ENCODE measurements at places on chromosomes 2 and 18.

- no peak for DNase-seq
These were observed 71.7 kb downstream of the SMAD7 start for GRCh38 chr18:48879008-48879431.

DNA sequence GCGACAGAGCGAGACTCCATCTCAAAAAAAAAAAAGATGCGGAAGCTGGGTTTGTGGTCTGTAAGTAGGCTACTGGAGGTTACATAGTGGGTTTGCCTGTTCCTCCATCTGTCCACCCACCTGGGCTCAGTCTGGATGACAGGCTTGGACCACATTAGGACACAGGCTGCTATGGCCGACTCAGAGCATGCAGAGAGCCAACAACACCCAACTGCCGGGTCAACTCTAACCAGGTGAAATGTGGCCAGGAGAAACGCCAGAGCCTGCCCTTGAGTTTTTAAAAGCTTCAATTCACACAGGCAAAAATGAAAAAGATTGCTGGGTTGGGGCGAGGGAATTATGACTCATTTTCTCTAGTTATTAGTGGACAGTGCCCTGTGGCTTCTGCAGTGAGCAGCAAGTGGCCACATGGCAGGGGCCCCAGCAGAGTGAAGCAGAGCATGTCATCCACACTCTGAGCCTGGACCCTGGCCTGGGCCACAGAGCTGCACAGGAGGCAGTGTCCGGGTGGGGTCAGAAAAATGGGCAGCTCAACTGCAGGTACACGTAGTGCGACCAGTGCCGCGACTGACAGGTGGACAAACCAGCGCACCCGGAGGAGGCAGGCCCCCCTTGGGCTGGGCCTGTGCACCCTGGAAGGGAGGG is 67.4 kb downstream of the BIN1 start:
- no peak for DNase-seq

DNA sequence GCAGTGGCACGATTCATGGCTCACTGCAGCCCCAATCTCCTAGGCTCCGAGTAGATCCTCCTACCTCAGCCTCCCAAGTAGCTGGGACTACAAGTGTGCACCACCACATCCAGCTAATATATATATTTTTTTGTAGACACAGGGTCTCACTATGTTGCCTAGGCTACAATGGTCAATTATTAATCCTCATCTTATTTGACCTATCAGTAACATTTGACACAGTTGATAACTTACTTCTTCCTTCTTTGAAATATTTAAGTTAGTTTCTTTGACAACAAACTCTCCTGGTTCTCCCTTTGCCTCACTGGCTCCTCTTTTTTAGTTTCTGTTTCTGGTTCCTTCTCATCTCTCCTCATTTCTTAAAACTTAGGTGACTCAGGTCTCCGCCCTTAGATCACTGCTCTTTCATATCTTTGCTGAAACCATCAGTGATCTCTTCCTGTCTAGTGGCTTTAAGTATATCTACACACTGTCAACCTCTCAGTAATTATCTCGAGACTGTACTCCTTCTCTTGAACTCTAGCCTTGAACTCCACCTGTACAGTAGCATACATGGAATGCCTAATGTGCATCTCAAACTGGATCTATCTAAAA is 11.5 kb downstream of the PGAP1 start:
- DNase-seq, result no peak

- no peak for DNase-seq
These were observed at the start of gene ARHGEF4 for GRCh38 chr2:130836501-130837174. TSS of gene ARHGEF4 (plus strand) at chr2:130836914. CDS start at chr2:130836954, 40 bp downstream.

DNA sequence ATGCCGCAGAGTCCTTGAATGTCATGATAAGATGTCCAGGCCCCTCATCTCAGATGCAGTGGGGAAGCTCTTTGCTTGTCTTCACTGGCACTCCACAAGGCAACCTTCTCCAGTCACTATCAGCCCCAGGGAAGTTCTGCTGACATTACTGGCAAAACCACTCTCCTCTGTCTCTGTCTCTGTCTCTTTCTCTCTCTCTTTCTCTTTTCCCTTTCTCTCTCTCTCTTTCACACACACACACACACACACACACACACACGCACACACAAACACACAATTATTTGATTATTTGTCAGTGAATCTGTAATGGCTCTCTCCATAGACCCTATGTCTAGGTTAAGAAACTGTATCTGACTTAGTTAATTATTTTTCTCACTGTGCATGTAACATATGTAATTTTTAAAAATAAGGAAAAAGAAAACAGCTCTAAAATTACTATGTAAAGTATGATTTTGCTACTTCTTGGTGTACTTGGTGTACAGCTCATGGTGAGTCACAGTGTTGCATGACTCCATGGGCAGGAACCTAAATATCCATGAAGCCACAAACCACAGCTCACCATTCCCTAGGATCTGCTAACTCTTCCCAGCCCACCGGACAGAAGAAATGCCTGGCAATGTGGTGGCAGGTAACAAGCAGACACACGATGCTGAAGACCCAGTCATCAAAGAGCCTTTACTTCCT is 594.9 kb upstream of the ID2 start:
- DNase-seq, result no peak

DNA sequence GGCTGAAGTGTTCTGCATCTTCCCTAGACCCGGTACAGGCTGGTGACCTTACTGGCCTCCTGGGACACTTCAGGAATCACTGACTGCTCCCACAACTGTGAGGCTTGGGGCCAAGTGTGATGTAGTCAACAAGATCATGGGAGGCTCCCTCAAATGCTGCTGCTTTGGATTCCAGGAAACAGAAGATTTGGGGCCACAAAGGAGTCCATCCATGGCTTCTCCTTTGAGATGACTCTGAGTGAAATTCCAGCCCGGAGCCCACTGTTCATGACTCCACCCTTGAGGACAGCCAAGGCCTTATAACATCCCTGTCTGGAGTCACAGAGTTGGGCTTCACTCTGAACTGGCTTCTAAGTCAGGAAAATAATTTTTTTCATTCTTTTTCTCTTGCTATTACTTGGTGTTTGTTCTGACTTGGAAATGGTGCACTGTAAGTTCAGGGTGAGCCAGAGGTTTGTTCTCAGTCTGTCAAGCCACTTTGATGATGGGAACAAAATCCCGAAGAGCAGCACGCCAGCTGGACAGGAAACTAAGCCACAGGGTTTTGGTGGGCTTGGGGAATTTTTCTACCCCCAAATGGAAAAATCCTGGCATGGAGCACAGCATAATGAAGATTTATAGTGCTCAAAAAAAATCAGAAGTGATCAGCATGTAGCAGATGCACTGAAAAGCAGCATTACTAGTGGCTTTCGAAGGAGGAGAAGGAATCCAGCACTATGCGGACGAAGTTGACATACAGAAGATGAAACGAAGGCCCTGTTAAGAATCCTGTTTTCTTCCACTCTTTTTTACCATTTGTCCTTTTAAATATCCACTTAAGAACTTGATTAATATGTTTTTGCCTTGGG is 98.1 kb upstream of the ZFP36L2 start:
- no peak for DNase-seq

DNA sequence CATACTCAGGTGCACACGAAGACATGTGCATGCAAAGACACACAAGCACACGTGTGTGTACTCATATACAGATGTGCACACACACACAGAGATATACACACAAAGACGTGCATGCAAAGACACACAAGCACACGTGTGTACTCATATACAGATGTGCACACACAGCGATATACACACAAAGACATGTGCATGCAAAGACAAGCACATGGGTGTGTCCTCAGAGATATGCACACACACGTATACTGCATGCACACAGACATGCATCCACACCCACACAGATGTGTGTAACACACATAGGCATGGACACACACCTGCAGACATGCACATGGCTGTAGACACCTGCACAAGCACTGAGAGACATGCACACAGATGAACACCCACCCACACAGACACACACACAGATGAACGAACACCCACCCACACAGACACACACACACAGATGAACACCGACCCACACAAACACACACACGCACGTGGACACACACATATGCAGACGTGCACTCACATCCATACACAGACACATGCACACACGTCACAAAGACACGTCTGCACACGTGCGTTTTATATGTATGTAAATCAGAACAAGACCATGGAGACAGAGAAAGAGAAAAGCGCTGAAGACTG is 231.9 kb downstream of the TWIST2 start:
- DNase-seq, result no peak

- no peak for DNase-seq
These were observed 1.9 kb upstream of the SH3BP4 start for GRCh38 chr2:234949762-234950434.

DNA sequence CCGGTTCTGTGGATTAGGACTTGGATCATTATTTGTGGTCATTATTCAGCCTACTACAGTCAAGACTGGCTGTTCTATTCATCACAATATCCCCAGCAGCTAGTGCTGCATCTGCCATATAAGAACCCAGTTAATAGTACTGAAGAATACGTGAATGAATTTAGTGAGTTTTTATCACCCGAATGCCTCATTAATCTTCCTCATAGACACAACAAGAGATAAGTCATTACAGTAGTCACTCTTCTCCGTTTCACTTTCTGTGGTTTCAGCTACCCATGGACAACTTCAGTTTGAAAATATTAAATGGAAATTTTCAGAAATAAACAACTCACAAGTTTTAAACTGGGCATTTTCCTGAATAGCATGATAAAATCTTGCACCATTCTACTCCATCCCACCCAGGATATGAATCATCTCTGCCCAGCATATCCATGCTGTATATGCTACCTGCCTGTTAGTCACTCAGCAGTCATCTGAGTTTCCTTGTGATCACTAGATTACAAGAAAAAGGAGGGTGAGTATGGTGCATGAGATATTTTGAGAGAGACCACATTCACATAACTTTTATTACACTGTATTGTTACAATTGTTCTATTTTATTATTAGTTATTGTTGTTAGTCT is 363.7 kb upstream of the CHAC2 start:
- no peak for DNase-seq

DNA sequence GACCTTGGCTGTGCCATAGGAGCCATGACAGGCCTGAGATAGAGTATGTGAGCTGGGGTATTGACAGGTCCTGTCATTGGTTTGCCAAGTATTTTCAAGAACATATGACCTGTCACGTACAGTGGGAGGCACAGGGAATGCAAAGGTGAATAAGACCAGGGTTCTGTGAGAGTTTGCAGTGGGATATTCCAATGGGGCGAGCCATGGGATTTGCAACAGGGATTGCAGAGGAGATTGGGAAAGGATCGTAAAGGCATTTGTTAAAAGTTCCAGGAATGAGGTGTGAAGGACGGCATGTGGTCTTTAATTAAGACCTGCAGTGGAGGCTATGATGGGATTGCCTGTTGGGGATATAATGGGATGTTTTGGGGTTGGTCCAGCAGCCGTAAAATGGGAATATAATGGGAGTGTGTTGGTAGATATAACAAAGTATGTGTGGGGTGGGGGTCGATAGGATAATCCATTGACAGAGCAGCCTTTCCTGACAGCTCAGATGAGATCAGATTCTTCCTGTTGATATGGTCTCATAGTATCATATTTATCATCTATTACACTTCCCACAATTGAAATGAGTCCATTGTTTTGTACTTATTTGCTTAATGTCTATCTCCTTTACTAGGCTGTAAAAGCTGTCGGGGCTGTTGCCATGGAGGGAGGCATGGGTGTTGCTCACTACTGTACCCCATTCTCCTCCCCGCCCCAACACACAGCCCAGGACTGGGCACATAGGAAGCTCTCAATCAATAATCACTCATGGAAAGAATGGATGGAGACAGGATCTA is 38.1 kb downstream of the PKDCC start:
- DNase-seq, result no peak

DNA sequence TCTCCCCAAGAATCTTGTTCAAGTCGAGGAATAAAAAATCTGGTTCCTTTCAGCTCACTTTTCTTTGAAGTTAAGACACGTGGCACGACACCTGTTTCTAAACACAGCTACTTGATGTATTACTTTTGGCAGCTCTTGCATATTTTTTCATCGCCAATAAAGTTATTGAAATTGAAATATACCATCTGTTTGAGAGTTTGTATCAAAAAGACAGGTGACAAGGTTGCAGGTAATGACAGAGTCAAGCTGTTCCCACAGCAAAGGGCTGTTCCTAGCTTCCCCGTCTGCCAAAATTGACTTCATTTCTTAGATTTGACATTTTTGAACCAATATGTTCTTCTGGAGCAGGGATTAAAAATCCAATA is 5.5 kb upstream of the GPR45 start:
- no peak for DNase-seq

- DNase-seq, result no peak
These were observed 5.2 kb downstream of the MYL12A start for GRCh38 chr18:3252843-3253242.

DNA sequence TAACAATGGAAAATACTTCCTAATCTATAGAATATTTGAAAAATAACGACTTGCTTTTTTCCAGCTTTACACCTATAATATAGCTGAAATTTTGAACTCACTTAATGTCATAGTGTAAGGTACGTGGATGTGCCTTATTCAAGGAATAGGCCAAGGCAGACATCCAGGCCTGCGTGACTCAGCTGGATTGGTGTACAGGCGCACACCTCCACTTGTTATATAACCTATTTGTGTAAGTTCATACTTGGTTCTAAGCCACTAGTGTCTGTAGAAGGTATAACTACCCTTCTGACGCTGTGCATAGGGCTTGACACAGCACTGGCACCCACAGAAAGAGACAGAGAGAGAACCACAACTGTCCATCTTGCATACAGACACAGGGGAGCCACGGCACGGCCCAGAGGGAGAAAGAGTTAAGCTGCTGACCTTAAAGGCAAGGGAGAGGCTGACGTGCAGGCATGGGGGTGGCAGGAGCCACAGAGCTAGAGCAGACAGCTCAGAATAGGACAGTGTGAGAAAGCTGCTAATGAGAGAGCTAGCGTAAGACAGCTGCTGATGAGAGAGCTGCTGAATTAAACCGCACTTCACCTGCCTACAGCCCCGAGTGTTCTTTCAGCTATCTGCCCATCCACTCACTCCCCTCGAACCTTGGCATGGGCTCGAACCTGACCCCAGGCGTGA is 16.1 kb downstream of the CCDC178 start:
- DNase-seq, result no peak

- DNase-seq, result no peak
These were observed 216.0 kb downstream of the RAD51AP2 start for GRCh38 chr2:17302281-17302680.

DNA sequence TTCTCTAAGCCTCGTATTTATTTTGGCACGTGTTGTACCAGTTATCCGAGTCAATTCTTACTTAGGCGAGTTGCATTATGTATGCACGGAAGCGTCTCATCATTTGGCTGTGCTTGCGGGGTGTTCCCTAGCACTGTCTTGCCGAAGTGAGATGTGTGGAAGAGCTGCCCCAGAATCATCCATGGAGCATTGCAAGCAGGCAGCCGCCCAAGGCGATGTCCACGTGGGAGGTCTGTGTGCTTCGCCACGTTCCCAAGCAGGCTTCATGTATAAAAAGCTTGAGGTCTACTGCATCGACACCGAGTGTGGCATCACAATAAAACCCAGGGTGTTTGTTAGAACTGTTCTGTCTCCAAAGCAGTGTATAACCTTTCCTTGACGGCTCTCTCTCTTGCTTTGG is 849.9 kb downstream of the DCDC2C start:
- no peak for DNase-seq

Measured in CD4-positive, alpha-beta T cell treated with Interleukin-4 for 1 hour (primary cell).